Vagina (tissue), 2 donors: ENCODE measurements at places on chromosomes 7 and 10. TPM values are rescaled to one million over a fixed set of nuclear protein-coding genes. Genes with fewer than 3 reads are reported as not detected.

The PDIA4 gene
- total RNA-seq: 69.5 TPM

The CHST3 gene
- 26.0 TPM for total RNA-seq

The CLCN1 gene
- not detected for total RNA-seq

The C10orf53 gene
- not detected for total RNA-seq

The MYL10 gene
- not detected for total RNA-seq

The WEE2 gene
- total RNA-seq: not detected

The H2BK1 gene
- not detected for total RNA-seq

The CCDC7 gene
- 22.8 TPM for total RNA-seq

The HYAL4 gene
- 0.49 TPM for total RNA-seq

- H3K27me3 ChIP-seq: no peaks in the 10 kb centered on the region
- peaks cover 21% of the 10 kb centered on the region for H3K4me1 ChIP-seq
- H3K4me3 ChIP-seq: no peak overlapping the region
- no peaks in the 10 kb centered on the region for H3K36me3 ChIP-seq
- H3K27ac ChIP-seq: no peak overlapping the region
- no peak for DNase-seq
Observed at GRCh38 chr10:110141871-110142635, 65.4 kb upstream of the MXI1 start.

DNA sequence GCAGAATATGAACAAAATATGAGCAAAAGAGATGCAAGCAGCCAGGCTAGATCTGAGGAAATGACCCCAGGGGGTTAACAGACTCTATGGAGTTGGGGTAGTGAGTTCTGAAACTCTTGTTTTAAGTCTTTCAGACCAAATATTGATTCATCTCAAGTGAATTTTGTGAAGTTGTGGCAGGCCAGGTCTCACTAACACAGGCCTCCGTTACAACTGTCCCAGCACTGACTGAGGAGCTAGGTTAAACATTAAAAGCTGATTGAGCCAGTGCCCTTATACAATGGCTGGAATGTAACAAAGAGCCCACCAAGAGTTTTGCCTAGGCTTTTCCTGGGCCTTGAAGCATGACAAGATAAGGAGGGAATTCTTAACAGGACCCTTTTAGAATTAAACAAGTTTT lies 192.3 kb upstream of the STK17A start:
- no peaks in the 10 kb centered on the region for H3K36me3 ChIP-seq
- H3K4me3 ChIP-seq: no peak overlapping the region
- H3K27ac ChIP-seq: no peak overlapping the region
- DNase-seq: no peak

- no peaks in the 10 kb centered on the region for H3K27me3 ChIP-seq
- no peak for DNase-seq
- H3K4me3 ChIP-seq: no peak overlapping the region
- H3K4me1 ChIP-seq: peaks cover 80% of the 10 kb centered on the region
- H3K36me3 ChIP-seq: no peaks in the 10 kb centered on the region
Observed at GRCh38 chr10:59880971-59881510, 25.3 kb downstream of the CCDC6 start.

GRCh38 chr10:17290226-17290625 lies 62.2 kb downstream of the VIM start:
- H3K4me1 ChIP-seq: no peaks in the 10 kb centered on the region
- no peak overlapping the region for H3K27ac ChIP-seq
- H3K27me3 ChIP-seq: no peaks in the 10 kb centered on the region
- no peak for DNase-seq
- no peak overlapping the region for H3K4me3 ChIP-seq
- H3K36me3 ChIP-seq: no peaks in the 10 kb centered on the region

GRCh38 chr7:16079723-16080122 lies 341.6 kb downstream of the CRPPA start:
- H3K4me3 ChIP-seq: no peak overlapping the region
- H3K27me3 ChIP-seq: no peaks in the 10 kb centered on the region
- peaks cover 11% of the 10 kb centered on the region for H3K4me1 ChIP-seq
- DNase-seq: no peak
- H3K27ac ChIP-seq: no peak overlapping the region

- no peak overlapping the region for H3K4me3 ChIP-seq
- no peak overlapping the region for H3K27ac ChIP-seq
- peaks cover 4% of the 10 kb centered on the region for H3K4me1 ChIP-seq
- H3K36me3 ChIP-seq: no peaks in the 10 kb centered on the region
Observed at GRCh38 chr10:101286248-101287046, 57.2 kb upstream of the LBX1 start.

DNA sequence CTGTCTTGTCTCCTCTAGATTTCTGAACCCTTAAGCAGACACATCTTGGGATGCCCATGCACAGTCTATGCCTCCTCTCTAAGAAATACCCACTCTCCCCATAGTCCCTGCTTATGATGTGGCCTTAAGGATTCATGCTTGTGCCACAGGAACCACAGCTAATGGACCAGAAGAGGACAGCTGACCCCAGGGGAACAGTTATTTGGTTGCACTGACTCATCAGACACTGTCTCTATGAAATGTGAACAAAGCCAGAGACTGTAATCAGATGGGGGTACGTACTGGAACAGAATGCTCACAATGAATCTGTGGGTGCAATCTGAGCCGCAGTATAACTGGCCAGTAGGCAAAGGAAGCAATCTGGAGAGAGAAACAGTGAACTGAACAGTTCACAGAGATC lies 121.9 kb downstream of the USP6NL start:
- H3K4me3 ChIP-seq: no peak overlapping the region
- no peak for DNase-seq
- H3K4me1 ChIP-seq: no peaks in the 10 kb centered on the region

DNA sequence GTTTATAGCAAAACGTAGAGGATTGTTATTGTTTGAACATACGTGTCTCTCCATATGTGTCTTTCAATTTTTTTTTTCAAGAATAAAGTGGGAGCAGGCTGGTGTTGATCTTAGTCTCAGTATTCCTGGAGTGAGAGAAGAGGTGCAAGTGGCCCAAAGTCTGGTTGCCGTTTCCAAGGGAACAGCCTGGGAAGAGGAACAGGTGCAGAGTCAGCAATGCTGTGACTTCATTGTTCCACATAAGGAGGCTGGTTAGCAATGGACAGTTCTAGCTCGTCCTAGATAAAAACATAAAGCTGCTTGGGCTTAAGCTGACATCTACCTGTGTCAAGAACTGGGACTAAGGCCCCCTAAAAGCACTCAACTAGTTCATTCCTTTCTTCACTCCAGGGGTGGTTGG lies 626.6 kb upstream of the TPK1 start:
- no peaks in the 10 kb centered on the region for H3K27me3 ChIP-seq
- no peak overlapping the region for H3K4me3 ChIP-seq
- H3K27ac ChIP-seq: no peak overlapping the region
- H3K36me3 ChIP-seq: no peaks in the 10 kb centered on the region
- H3K4me1 ChIP-seq: no peaks in the 10 kb centered on the region
- DNase-seq: no peak

DNA sequence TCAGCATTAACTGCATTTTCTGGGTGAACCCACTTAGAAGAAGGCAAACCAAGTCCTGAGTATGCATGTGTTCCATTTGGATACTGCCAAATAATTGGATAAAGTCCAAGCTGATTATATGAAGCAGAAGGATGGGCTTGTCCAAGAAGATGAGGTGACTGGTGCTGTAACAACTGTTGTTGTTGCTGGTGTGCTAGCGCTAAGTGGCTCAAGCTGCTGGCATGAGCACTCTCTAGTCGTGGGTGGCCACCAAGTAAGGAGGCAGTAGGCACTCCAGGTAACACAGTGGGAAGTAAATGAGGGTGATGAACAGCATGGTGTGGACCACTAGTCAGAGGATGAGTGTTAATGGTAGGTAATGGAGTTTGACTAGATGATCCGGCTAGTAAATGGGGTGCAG lies 80.4 kb downstream of the NRBF2 start:
- no peak overlapping the region for H3K4me3 ChIP-seq
- H3K27me3 ChIP-seq: no peaks in the 10 kb centered on the region
- peaks cover 28% of the 10 kb centered on the region for H3K4me1 ChIP-seq
- no peak overlapping the region for H3K27ac ChIP-seq

GRCh38 chr10:115856580-115856979 lies 416.4 kb downstream of the GFRA1 start:
- H3K4me3 ChIP-seq: no peak overlapping the region
- no peaks in the 10 kb centered on the region for H3K36me3 ChIP-seq
- H3K27me3 ChIP-seq: no peaks in the 10 kb centered on the region
- no peak for DNase-seq

DNA sequence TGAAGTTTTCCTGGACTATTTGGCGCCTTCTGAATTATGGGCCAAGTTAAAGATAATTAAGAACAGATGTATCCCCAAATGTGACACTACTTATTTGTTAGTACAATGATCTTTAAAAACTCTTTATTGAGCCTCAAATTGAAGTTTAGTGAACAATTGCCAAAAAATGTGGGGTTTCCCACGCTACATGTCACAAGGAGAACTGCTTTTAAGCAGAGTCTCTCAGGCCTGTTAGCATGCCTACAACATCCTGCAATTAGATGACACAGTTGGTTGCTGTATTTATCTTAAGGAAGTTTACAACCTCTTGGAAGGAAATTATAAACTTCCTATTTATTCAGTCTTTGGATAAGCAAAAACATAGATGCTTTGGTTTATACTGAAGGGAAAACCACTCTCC lies 733.0 kb downstream of the TNS3 start:
- no peaks in the 10 kb centered on the region for H3K27me3 ChIP-seq
- H3K4me3 ChIP-seq: no peak overlapping the region
- H3K4me1 ChIP-seq: no peaks in the 10 kb centered on the region
- H3K36me3 ChIP-seq: no peaks in the 10 kb centered on the region
- DNase-seq: no peak
- no peak overlapping the region for H3K27ac ChIP-seq

DNA sequence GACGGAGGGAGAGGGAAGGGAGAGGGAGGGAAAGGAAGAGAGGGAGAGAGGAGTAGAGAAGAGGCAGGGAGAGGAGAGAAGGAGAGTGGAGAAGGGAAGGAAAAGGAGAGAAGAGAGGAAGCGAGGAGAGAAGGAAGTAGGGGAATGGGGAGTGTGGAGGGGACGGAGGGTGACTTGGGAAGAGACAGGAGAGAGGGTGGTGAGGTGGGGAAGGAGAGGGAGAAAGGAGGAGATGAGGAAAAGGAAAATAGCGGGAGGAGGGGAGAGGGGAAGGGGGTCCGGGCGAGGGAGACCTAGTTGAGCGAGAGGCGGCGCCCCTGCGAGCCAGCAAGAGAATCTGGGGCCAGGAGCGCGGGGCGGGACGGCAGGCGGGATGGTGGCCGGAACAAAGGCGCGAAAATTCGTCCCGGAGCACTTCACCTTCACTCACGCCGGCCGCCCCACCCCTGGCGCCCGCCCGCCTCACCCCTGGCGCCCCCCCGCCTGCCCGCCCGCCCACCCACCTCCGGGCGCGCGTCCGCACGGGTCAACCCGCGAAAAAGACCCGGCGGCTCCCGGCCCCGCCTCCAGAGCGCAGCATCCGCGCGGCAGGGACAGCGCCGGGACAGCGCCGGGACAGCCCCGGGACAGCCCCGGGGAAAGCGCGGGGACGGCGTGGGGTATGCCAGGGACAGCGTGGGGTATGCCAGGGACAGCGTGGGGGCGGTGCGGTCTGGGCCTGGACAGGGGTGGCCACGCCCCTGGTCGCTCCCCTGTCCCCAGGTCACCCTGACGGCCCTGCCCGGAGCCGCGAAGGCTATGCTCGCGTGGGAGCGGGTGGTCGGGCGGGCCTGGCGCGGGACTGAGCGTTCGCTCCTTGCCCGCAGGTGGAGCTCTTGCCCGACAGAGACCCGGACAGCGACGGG lies 4.2 kb downstream of the VSTM2A start:
- no peak overlapping the region for H3K27ac ChIP-seq
- H3K27me3 ChIP-seq: peaks cover 12% of the 10 kb centered on the region
- no peaks in the 10 kb centered on the region for H3K36me3 ChIP-seq
- peaks cover 11% of the 10 kb centered on the region for H3K4me1 ChIP-seq
- DNase-seq: no peak

- H3K4me3 ChIP-seq: no peak overlapping the region
- H3K27ac ChIP-seq: no peak overlapping the region
- no peak for DNase-seq
- H3K36me3 ChIP-seq: no peaks in the 10 kb centered on the region
Observed at GRCh38 chr7:42161719-42162118, 75.3 kb downstream of the GLI3 start.

DNA sequence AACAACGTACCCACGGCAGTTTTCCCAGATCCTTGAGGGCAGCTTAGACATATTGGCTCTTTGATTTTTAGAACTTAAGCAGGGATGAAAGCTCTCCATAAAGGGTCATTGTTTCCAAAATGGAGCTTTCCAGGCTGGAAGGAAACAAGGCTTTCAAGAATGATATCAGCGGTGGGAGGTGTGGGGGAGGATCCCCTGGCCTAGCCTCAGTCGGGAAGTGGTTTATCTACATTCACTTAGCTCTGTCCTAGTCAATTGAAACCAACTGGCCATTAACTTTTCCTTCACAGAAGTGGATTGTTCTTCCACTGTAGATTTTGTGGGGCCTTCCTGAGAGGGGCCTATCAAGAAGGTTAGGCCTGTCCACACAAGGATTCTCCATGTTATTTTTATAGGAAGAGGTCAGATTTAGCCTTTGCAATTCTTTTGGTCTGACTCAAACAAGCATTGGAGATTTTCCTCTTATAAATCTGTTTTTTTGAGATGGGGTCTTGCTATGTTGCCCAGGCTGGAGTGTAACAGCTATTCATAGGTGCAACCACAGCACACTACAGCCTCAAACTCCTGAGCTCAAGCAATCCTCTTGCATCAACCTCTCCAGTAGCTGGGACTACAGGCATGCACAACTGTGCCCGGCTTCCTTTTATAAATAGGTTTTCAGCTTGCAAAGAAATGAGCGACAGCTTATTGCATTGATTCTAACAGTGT lies 343.5 kb downstream of the LRMDA start:
- peaks cover 47% of the 10 kb centered on the region for H3K4me1 ChIP-seq
- H3K27me3 ChIP-seq: no peaks in the 10 kb centered on the region
- H3K27ac ChIP-seq: no peak overlapping the region
- no peak for DNase-seq
- H3K36me3 ChIP-seq: no peaks in the 10 kb centered on the region

- H3K27ac ChIP-seq: no peak overlapping the region
- no peaks in the 10 kb centered on the region for H3K36me3 ChIP-seq
- H3K4me3 ChIP-seq: no peak overlapping the region
- H3K27me3 ChIP-seq: no peaks in the 10 kb centered on the region
Observed at GRCh38 chr7:121485467-121486243, 89.5 kb upstream of the FAM3C start.

DNA sequence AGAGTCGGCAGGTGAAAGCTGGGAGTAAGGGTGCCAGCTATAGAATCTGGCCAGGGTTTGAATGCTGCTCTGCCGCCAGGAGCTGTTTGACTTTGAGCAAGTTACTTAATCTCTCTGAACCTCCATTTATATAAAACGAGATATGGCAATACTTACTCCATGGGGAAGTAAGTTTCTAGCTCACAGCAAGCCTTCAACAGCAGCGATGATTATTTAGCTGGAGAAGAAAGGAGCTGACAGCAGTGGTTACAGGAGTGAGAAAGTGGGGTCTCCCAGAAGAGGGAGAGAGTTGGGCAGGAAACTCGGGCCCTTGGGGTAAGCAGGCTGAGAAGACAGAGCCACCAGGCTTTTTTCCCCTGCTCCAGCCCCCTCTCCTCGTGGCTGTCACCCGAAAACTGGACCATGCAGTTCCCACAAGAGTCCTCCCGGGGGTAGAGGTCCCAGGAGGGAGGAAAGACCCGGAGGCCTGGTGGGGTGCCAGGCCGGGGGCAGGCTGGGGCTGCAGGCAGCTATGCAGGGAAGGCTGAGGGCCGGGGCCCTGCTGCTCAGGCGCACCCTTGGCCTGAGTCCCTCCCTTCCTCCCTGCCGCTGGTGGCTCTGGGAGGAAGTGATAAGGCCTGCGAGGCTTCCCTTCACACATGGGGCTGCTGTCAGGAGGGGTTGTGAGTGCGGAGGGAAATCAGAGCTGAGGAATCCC lies 3.5 kb downstream of the NOS3 start:
- no peak for DNase-seq
- H3K27ac ChIP-seq: no peak overlapping the region
- peak overlapping the region; percentile 27 for H3K4me3 ChIP-seq
